ENCODE measurements at places on chromosomes 12 and 14.

DNA sequence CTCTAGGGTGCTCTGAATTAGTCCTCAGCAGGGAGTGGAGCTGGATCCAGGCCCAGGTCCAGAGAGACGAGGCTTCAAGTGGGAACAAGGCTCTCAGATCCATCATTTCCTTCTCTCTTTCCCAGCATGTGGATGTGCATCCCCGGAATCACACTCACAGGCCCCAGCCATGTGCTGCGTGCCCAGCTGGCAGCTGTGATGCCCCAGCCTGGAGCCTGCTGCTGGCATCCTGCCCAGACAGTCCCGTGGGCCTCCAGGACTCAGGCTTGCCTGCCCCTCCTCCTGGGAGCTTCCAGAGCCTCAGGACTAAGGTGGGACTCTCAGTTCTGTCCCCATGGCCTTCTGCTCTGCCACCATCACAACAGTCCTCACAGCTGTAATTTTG, 6.2 kb upstream of the KRT84 start:
- DNase-seq: no peak

GRCh38 chr14:99129998-99130397, 142.0 kb downstream of the BCL11B start:
- DNase-seq: no peak

- no peak for DNase-seq
Observed at GRCh38 chr12:53484686-53485575, 14.3 kb downstream of the MAP3K12 start.

GRCh38 chr14:81831128-81831820, 297.6 kb upstream of the SEL1L start:
- no peak for DNase-seq

DNA sequence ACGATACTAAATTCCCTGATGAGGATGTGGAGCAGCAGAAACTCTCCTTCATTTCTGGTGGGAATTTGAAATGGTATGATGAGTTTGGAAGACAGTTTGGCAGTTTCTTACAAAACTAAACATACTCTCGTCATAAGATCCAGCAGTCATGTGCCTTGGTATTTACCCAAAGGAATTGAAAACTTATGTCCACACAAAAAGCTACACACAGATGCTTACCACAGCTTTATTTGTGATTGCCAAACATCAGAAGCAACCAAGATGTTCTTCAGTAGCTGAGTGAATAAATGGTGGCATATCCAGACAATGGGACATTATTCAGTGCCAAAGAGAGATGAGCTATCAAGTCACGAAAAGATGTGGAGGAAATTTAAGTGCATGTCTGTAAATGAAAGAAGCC, 10.7 kb upstream of the APOLD1 start:
- DNase-seq: no peak

GRCh38 chr14:22506778-22507351, 82.2 kb downstream of the DAD1 start:
- DNase-seq: no peak

DNA sequence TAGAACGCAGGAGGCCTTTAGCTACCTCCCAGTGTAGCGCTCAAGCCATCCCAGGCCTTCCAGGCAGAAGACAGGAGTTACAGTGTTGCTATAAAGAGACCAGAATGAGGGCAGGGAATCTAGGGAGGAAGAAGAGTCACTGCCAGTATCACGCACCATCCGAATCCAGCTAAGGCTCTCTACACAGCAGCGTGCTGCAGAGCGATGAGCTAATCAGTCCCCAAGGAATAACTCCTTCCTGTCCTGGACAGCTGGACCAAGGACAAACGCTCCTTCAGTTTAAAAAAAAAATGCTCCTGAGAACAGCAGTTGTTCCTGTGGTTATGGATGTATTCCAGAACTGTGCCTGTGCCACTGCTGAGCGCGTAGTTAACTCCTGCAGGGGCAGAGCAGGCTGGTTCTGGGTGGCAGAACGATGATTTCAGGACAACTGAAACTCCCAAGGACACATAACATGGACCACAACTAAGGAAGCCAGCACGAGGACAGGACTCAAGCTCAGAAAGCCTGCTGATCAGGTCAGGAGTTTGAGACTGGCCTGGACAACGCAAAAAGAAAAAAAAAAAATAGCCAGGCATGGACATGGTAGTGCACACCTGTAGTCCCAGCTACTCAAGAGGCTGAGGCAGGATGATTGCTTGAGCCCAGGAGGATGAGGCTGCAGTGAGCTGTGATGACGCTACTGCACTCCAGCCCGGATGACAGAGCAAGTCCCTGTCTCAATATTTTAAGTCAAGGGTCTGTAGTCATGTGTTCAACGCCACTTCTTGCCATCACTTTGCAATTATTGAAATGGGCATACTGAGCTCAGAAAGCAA, 2.6 kb downstream of the IFFO1 start:
- no peak for DNase-seq

DNA sequence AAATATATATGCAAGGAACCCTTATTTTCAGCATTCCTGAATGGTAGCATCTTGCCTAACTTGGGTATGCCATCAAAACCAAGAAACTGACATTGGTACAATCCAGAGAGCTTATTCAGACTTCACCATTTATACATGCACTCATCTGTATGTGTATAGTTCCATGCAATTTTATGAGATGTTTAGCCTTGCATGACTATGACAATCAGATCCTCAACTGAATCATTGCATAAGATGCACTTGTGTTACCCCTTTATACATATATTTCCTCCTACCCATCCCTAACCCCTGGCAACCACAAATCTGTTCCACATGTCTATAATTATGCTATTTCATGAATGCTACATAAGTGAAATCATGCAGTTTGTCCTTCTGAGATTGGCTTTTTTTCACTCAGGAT, 37.0 kb upstream of the PPFIBP1 start:
- DNase-seq: no peak

GRCh38 chr14:32472512-32473463, 143.7 kb downstream of the AKAP6 start:
- no peak for DNase-seq

- DNase-seq: no peak
Observed at GRCh38 chr14:90644882-90645281, 171.3 kb downstream of the TTC7B start.

DNA sequence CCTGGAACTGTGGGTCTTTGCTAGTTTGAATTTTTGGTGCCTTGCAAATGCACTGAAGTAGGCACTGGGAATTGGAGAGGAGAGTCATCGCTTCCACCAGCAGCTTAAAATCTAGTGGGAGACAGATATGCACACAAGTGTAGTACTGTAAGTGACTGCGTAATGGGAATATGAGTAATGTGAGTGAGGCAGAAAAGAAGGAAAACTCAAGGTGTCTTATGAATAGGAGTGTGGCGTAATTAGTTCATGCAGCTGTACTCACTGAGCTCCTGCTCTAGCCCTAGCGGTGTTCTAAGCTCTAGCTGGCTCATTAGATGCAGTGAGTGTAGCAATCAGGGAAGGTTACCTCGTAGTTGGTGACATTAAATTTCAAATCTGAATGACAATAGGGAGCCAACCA, 2.8 kb downstream of the TCP11L2 start:
- no peak for DNase-seq

DNA sequence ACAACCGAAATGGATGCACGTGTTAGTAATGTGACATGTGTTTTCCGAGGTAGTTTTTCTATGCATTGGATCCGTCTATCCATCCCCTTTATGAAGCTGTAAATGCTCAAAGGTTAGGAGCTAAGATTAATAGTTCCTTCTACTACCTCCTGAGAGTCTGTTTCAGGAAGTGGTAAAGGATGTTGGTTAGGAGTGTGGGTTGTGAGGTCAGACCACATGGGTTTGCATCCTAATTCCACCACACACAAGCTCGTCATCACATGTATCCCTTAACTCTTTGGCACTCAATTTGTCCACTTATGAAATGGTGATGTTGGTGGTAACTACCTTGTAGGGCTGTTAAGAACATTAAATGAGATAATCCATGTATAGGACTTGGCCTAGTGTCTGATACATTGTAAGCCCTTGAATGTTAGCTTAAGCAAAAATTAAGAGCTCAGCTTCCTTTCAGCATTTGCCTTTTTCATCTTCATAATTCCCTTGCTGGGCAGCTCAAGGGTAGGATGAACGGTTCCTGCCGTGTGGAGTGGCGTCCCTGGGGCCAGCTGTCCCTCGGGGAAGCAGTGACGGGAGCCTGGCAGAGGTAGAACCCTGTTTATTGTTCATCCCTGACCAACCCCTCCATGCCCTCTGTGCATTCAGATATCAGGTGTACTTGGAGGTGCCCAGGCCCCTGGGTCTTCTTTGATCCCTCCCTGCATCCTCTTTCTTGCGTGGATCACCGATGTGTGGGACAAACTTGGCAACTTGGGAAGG, 52.3 kb downstream of the TSPAN9 start:
- no peak for DNase-seq

GRCh38 chr12:67819902-67820301, 169.3 kb upstream of the IFNG-AS1 start:
- DNase-seq: no peak

GRCh38 chr12:40248034-40248433, 23.2 kb downstream of the LRRK2 start:
- DNase-seq: no peak

DNA sequence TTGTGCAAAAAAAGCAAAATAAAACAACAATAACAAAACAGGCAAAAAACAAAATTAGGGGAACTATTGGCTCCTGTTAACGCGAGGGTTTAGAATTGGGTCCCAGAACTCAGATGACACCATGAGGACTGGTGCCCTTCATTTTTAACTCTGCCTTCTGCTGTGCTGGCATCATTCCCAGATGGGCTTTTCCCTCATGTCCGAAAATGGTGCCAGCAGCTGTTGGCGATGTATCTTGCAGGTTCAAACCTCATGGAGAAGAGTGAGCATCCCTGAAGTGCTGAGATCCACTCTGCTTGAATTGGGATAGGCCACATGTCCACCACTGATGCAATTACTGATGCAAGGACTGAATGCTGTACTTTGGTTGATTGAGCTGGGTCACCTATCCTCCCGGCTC, 61.1 kb downstream of the MYRFL start:
- DNase-seq: no peak

DNA sequence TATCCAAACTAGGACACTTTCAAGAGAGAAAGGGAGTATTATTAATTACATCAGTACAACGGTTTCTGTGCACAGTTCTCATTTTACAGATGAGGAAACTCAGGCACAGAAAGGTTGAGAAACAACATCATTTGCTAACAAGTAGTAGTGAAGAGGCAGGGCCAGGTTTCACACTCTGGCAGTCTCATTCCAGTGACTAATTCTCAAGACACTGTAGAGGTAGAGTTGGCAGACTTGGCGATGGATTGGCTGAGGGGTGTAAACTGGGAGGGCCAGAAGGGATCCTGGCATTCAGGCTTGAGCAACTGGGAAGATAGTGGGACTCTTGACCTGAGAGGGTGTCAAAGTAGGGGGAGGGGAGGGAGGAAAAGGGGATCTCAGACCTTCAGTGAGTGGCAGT, 73.8 kb upstream of the BDKRB2 start:
- no peak for DNase-seq

DNA sequence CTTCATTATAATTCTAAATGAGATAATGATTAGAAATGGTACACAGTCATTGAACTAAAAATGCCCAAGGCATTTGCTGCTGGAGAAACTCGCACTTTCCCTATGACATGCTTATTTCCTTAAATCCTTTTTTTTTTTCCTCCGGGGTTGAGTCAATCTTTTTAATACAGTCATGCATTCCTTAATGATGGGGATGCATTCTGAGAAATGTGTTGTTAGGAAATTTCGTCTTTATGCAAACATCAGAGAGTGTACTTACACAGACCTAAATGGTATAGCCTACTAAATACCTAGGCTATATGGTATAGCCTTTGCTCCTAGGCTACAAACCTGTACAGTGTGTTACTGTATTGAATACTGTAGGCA, 29.8 kb upstream of the DACT1 start:
- no peak for DNase-seq

- no peak for DNase-seq
Observed at GRCh38 chr12:90327793-90328743, 619.4 kb upstream of the ATP2B1 start.

DNA sequence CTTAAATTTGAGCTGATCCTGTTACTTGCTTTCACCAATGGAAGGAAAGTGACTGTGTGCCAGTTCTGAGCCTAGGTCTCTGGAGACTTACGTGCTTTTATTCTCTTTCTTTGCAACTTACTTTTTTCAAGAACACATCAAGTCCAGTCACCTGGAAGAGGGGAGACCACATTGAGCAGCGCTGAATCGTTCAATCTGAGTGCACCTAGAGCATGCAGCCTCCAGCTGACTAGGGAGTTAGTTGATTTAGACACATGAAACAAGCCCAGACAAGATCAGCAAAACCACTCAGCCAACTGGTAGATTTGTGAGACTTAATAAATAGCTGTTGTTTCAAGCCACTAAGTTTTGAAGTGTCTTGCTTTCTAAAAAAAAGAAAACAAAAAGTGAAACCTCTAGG, 1014.8 kb upstream of the FBXO33 start:
- DNase-seq: no peak

DNA sequence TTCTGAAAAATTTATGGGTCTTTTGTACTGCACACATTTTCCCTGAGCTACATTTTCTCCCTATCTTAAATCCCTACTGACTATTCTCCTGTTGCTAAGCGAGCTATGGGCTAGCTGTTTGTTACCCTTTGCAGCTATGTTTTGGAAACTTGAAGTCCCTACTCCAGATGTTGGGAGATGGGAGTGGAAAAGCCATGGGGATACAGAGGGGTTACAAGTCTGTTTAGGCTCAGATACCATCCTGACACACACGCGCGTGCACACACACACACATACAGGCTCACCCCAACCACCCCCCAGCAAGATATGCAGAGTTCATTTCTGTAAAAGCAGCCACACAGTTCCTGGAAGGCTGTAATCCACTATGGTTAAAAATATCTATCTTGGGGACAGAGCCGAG, 15.8 kb downstream of the ATP5MC2 start:
- no peak for DNase-seq

DNA sequence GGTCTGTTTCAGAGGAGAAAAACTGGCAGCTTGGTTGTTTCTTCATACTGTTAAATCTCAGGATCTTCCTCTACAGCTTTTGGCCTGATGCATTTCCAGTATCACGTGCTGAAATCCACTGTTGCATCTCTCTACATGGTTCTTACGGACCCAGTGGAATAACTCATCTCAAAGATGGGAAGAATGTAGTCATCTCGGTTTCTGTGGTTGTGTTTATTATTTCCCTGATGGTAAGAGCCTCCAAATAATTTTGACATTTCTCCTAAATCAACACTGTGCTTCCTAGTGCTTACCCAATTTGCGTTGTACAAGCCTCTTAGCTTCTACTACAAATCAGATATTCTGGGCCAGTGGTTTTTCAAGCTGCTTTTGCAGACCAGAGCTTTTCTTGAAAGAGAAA, 812.8 kb downstream of the C12orf50 start:
- DNase-seq: no peak

GRCh38 chr12:71942703-71943102, 4.1 kb downstream of the TPH2 start:
- DNase-seq: no peak

GRCh38 chr14:89444516-89445125, 27.6 kb upstream of the FOXN3 start:
- no peak for DNase-seq

GRCh38 chr14:55398679-55399078, 13.0 kb downstream of the ATG14 start:
- no peak for DNase-seq

DNA sequence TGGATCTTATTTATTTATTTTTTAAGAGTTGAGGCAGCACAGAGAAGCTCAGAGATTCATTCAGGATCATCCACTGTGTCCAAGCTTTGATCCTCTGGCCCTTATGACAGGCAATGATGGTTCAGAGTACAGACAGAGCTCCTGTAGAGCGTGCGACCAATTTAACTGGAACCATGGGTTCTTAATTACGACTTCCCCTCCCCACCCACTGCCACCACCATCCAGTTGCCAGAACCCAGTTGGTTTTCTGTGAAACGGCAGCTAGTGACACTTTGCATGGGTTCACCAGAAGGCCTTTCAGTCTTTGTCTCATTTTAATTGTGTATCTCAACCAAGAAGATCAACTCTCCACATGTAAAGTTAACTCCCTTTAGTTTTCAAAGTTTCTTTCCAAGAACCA, 478.2 kb downstream of the ZFP36L1 start:
- DNase-seq: no peak

Data from activated naive CD4-positive, alpha-beta T cell (primary cell).